Diencephalon (tissue), 1 donor: ENCODE measurements at places on chromosomes 12 and 14. TPM values are rescaled to one million over a fixed set of nuclear protein-coding genes. Genes with fewer than 3 reads are reported as not detected.

Gene KRT80
- not detected for total RNA-seq

Gene NUP37
- 9.2 TPM for total RNA-seq

Gene KRT3
- total RNA-seq = 0.23 TPM

Gene LBHD2
- total RNA-seq = 1.2 TPM

Gene LMNTD1
- total RNA-seq = 4.6 TPM

Gene AHNAK2
- 30.7 TPM for total RNA-seq

Gene IAPP
- total RNA-seq = not detected

Gene SERPINA1
- 3.2 TPM for total RNA-seq

Gene MIP
- not detected for total RNA-seq

Gene FAM161B
- total RNA-seq = 20.3 TPM

Gene HSPB8
- 9.2 TPM for total RNA-seq

Gene AICDA
- not detected for total RNA-seq

Gene GPR65
- 0.23 TPM for total RNA-seq

Gene AVPR1A
- 4.6 TPM for total RNA-seq

Gene ZNF385A
- total RNA-seq = 3.7 TPM

Gene EXOC3L4
- total RNA-seq = 0.46 TPM

Gene PAH
- 0.69 TPM for total RNA-seq

Gene PRKAB1
- 17.8 TPM for total RNA-seq

Gene SYNDIG1L
- 32.8 TPM for total RNA-seq

Gene MMP19
- total RNA-seq = not detected

Gene DBX2
- 6.9 TPM for total RNA-seq

Gene NPFF
- total RNA-seq = 1.2 TPM

Gene ACVRL1
- 8.8 TPM for total RNA-seq

Gene BICD1
- total RNA-seq = 47.1 TPM

Gene NOVA1
- total RNA-seq = 110 TPM

Gene KRT85
- total RNA-seq = not detected

Gene SLC5A8
- total RNA-seq = 0.46 TPM

Gene GALNT6
- total RNA-seq = 0.23 TPM

Gene CLEC9A
- not detected for total RNA-seq

Gene LRP6
- 58.6 TPM for total RNA-seq

Gene RNASE7
- total RNA-seq = not detected

Gene PCED1B
- 0.46 TPM for total RNA-seq

Gene LRRC10
- not detected for total RNA-seq

Gene SUDS3
- total RNA-seq = 71.5 TPM

Gene SDSL
- 5.1 TPM for total RNA-seq

Gene ABHD12B
- 2.1 TPM for total RNA-seq

Gene FSCB
- total RNA-seq = not detected

Gene PRH2
- total RNA-seq = 0.92 TPM

Gene GSC
- total RNA-seq = 0.46 TPM

Gene ART4
- total RNA-seq = 0.46 TPM

Gene C1QL4
- 3.5 TPM for total RNA-seq

Gene TC2N
- total RNA-seq = 25.1 TPM

Gene LRRIQ1
- 25.1 TPM for total RNA-seq

Gene STXBP6
- total RNA-seq = 33.7 TPM
